Activated CD4-positive, alpha-beta memory T cell treated with anti-CD3 and anti-CD28 coated beads, Interleukin-2, amount 10 ng/mL, durations not matched to agents 7 days and 5 days (primary cell): ENCODE measurements at places on chromosomes 6 and 20. TPM values are rescaled to one million over a fixed set of nuclear protein-coding genes. Genes with fewer than 3 reads are reported as not detected.

Gene KIAA0408
- 11.6 TPM for total RNA-seq

Gene BACH2
- total RNA-seq = 31.1 TPM

Gene OOEP
- total RNA-seq = 0.68 TPM

Gene COL20A1
- not detected for total RNA-seq

Gene NRSN1
- total RNA-seq = not detected

Gene EYA4
- not detected for total RNA-seq

Gene OPRM1
- not detected for total RNA-seq

Gene ADAM33
- not detected for total RNA-seq

Gene TXLNB
- 0.90 TPM for total RNA-seq

Gene MAPK14
- 72.2 TPM for total RNA-seq

Gene MYLK2
- total RNA-seq = 0.45 TPM

Gene METTL24
- total RNA-seq = not detected

Gene CCDC28A
- 28.0 TPM for total RNA-seq

- no peak for DNase-seq
These were observed 33.9 kb upstream of the PTPRK start for GRCh38 chr6:128554302-128554701.

- DNase-seq = no peak
These were observed 22.2 kb upstream of the MRGBP start for GRCh38 chr20:62773845-62774714.

GRCh38 chr6:73134588-73134987, 90.7 kb downstream of the KHDC1L start:
- peak; percentile 33 for DNase-seq

DNA sequence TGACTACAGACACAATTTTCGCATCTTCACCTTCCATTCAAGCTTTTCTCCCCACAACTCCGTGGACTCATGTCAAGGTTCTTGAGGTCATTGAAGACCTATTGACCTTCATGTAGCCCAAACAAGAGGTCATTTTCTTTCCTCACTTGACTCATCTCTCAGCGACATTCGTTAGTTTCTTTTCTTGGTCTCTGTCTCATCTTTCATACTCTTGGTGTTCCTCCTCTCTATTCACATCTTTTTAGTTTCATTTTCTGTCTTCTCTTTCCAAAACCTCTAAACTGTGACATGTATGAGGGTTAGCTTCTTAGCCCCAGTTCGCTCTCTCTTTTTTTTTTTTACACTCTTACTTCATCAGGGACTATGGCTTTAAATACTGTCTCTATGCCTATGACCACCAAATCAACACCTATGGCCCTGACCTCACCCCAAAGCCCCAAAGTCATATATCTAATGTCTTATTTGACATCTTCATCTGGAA, 128.6 kb upstream of the BACH2 start:
- peak; percentile 33 for DNase-seq

DNA sequence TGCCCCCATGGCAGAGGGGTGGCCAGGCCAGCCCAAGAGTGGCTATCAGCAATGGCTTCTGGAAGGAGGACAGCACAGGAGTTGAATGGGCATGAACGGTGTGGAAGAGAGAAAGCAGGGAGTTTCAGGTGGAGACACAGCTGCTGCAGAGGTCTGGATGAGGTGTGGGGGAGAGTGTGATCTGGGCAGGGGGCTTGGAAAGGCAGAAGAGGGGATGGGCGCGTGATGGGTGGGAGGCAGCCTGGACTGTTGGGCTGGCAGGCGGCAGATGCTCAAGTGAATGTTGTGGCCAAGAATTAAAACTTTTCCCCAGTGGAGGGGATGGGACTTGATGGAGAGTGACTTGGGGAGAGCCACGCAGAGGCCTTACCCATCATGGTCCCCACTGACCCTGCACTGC, 46.5 kb downstream of the TOX2 start:
- DNase-seq = no peak

DNA sequence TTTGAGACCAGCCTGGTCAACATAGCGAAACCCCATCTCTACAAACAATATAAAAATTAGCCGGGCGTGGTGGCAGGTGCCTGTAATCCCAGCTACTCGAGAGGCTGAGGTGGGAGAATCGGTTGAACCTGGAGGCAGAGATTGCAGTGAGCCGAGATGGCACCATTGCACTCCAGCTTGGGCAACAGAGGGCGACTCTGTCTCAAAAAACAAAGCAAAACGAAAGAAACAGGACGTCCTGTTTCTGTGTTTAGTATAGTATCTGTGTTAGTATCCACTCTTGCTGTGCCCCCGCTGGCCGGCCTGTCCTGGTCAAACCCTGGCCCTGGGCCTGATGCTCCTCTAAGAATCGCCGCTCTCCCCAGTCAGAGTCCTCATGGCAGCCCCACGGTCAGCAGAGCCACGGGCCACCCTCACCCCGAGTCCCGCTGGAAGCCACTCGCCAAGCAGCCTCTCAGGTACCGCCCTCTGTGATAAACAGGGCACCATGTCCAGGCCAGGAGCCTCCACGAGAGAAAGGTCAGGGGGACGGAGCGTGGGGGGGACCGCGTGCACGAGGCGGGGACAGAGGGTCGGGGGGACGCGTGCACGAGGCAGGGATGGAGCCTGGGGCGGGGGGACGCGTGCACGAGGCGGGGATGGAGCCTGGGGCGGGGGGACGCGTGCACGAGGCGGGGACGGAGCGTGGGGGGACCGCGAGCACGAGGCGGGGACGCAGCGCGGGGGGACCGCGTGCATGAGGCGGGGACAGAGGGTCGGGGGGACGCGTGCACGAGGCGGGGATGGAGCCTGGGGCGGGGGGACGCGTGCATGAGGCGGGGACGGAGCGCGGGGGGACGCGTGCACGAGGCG, 384.5 kb downstream of the SMOC2 start:
- no peak for DNase-seq

DNA sequence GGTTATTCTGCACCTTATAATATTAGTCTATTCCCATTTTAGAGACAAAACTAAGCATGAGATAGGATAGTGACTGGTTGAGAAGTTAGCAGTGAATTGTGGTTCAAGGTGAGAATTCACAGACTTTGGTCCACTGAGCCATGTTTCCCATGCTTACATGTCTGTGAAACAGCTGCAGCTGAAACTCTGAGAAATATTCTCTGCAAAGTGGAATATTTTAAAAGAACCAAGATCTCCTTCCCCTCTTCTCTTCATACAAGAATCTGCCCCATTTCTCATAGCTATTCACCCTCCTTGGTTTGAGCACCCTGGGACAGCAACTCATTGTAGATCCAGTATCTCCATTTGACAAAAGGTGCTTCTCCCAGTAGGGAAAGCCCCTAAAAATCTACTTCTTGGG, 70.2 kb upstream of the TMEM170B start:
- no peak for DNase-seq

DNA sequence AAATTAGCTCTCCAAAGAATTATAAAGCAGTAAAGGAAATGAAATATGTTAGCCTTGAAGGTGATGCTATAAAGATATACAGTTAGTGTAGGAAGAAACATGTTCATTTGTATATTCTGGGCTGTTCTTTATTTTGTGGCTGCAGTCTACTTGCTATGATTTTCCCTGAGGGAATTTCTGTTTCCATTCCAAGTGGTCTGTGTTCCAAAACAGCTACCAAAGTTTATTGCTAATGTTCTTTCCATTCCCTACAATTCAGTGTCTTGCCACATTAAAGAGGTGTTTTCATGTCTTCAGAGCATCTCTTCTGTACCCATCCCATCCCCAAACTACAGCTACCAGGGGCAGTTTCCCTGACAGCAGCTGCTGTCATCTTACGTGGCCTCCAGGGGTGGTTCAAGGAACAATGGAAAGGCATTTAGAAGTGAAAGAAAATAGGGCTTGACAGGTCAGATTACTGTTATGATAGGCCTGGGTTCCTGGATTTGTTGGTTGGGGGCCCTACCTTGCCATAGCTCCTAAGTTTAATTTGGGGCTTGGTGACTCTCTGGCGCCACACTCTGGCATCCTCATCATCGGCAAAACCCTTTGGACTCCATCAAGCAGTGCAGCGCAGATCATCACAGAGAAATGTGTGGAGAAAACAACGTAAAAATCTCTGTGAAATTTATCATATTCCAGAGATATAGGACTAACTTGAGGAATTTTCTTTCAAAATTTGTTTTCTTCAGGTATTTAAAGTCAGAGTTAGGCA, 33.8 kb upstream of the AIG1 start:
- DNase-seq = peak; percentile 53

DNA sequence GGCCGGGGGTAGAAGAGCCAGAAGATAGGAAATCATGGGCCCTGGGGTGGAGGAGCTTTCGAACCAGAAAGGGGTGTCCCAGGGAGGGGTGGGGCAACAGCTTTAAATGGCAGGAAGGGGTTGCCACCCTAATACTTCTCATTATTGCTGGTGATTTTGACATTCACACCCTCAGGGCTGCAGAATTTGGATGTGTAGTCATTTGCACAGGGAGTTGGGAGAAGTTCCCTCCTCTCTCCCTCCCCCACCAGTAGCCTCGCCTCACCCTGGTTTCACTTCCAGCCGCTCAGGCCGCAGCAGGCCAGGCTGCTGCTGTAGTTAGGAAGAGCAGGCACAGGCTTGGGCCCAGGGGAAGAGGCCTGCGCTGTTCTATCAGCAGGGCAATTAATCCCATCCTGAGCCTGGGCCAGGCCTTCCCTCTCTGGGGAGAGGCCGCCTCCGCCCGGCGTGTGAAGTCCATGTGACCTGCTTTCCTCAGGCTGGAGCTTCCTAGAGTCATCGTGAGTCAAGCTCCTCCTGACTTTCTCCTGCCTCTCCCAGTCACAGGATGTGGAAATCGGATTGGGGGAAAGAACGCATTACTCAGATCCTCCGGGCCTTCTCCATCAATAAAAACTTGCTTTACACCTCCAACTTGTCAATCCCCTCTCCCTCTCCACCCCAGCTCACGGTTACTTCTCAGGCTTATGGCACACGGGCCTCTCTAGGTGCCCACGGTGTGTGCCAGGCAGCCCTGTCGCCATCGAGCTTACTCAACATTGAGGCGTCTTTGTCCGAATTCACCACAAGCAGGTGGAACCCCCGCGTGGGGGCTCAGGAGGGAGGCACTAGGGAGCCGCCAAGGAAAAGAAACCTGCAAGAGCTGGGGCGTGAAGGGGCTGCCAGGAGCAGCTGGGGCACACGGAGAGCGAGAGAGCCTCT, 7.8 kb downstream of the ADTRP start:
- no peak for DNase-seq

- DNase-seq = peak; percentile 68
These were observed 60.2 kb upstream of the RALY start for GRCh38 chr20:33933469-33933909.

- no peak for DNase-seq
These were observed 31.0 kb downstream of the THEMIS start for GRCh38 chr6:127869772-127870404.

DNA sequence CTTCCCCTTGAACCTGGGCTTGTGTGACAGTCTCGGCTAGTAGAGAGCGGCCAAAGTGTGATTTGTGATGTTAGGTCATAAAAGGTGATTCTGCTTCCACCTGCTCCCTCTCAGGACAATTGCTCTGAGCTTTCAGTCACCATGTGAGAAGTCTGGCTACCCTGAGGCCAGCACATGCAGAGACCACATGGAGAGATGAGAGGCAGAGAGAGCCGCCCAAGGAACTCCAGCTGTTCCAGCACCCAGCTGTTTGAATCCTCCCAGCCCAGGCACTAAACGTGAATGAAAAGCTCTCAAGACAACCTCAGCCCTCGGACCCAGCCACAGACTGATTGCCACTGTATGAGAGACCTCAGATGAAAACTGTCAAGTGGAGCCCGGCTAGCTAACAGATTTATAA, 143.4 kb upstream of the EEF1E1 start:
- no peak for DNase-seq

GRCh38 chr6:142842418-142843261, 102.3 kb downstream of the HIVEP2 start:
- peak; percentile 52 for DNase-seq

GRCh38 chr6:15017261-15017660, 228.6 kb upstream of the JARID2 start:
- no peak for DNase-seq

DNA sequence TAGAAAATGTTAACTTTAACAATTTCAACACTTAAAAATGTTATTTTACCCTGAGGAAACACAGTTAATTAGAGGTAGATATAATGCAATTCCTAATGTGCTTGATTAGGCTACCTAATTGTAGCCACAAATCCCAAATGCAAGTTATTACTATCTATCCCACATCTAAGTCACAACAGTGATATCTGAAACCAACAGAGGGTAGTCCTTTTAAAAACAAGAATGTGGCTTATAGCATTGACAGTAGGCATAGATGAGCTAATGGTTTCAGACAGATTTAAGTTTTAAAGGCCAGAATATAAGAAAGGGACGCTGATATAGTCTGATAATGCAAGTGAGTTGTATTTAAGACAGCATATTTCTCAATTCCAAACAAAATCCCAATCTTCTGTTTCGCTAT, 23.0 kb downstream of the PLN start:
- DNase-seq = no peak

DNA sequence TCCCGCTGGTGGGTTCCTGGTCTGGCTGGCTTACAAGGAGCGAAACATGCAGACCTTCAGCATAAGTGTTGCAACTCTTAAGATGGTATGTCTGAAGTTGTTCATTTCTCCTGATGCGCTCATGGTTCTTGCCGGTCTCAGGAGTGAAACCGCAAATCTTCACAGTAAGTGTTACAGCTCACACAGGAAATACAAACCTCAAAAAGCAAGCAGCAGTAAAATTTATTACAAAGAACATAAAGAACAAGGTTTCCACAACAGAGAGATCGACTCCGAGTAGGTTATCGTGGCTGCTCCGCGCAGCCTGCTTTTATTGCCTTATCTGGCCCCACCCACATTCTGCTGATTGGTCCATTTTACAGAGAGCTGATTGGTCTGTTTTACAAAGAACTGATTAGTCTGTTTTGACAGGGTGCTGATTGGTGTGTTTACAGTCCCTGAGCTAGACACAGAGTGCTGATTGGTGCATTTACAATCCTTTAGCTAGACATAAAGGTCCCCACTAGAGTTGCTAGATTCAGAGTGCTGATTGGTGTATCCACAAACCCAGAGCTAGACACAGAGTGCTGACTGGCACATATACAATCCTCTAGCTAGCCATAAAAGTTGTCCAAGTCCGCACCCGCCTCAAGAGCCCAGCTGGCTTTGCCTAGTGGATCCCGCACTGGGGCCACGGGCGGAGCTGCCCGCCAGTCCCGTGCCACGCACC, 39.2 kb downstream of the TRIM27 start:
- DNase-seq = peak; percentile 84

GRCh38 chr20:48686238-48687116, 141.3 kb downstream of the PREX1 start:
- no peak for DNase-seq

GRCh38 chr20:8621001-8621400, 447.9 kb upstream of the PLCB4 start:
- DNase-seq = no peak

- no peak for DNase-seq
These were observed 49.7 kb upstream of the DDR1 start for GRCh38 chr6:30834646-30835045.

- no peak for DNase-seq
These were observed 33.1 kb upstream of the SMOC2 start for GRCh38 chr6:168407842-168408241.

GRCh38 chr20:45052698-45053429, 48.1 kb downstream of the KCNS1 start:
- DNase-seq = peak; percentile 47

- DNase-seq = no peak
These were observed 98.5 kb upstream of the ZFP64 start for GRCh38 chr20:52289956-52290565.
